ENCODE measurements at places on chromosomes 5 and 9.
A peak's percentile ranks its signal among the peaks of the same experiment; 100 is the strongest.

- DNase-seq = no peak
These were observed 479.5 kb downstream of the SPATA31A7 start for GRCh38 chr9:61669352-61669751.

DNA sequence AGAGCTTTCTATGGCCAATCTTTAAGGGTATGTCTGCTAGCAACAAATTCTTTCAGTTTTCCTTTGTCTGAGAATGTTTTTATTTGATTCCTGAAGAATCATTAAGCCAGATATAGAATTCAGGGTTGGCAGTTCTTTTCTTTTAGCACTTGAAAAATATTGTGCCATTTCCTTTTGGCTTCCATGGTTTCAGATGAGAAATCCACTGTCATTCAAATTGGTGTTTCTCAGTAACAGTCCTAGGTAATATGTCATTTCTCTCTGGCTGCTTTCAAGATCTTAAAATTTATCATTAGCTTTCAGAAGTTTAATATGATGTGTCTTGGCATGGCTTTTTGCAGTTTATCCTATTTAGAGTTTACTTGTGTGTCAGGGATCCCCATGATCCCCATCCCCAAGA lies 67.7 kb downstream of the TEX10 start:
- no peak for DNase-seq

DNA sequence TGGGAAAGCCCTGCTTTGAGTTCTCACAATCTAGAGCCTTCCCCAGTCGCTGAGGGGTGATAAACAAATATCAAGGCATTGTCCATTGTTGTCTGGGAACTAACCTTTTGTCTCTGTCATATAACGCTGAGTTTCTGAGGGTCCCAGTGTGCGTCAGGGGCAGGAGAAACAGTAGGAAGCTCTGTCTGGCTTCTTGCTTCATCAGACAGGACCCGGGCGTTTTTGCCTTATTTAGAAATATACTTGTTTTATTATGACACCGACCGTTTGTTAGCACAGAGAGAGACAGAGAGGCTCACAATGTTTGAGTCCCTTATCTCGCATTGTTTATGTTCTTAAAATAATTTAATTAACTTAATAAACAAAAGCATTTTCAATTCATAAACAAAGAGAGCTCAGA lies 204.9 kb upstream of the GAS1 start:
- DNase-seq = no peak

GRCh38 chr5:72248410-72248981 lies 71.5 kb downstream of the MRPS27 start:
- no peak for DNase-seq

- DNase-seq = no peak
These were observed 46.2 kb upstream of the TNPO1 start for GRCh38 chr5:72770266-72770665.

- DNase-seq = no peak
These were observed 247.5 kb upstream of the TUT7 start for GRCh38 chr9:86601697-86602096.

DNA sequence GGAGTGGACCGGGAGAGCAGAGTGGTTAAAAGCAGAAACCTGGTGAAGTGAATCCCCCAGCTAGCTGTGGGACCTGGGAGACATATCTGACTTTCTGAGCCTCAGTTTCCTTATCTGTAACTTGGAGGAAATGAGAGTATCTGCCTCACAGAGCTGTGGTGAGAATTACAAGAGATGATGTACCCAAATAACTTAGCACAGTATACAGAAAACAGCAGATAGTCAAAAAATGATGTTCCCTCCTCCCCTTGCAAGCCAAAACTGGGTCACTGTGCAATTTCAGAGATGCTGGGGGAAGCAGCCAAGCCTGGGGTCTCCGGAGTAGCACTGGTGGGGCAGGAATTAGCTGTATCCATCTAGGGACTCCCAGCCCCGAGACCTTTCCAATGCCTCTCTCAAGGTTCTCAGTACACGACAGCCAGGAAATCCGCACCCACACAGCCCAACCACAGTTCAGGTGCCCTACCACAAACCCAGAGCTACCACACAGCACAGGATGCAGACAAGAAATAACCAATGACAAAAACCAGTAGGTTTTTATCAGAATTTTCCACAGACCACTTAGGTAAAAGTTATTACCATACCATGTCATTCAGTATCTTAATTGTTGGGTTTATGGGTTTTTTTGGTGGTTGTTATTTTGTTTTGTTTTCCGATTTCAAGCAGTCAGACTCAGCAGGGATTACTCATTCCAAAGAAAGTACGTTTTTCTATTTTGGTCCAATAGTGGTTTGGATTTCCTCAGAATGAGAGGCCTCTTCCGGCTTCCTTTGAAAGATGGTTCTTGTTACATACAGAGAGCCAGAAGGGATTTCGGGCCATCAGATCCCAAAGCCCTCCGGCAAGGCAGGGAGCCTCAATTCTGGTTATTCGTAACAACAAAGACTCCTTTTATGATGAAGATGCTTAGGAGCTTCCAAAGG lies 4.9 kb upstream of the HRH2 start:
- DNase-seq = no peak

GRCh38 chr9:1221298-1221697 lies 171.1 kb downstream of the DMRT2 start:
- no peak for DNase-seq

DNA sequence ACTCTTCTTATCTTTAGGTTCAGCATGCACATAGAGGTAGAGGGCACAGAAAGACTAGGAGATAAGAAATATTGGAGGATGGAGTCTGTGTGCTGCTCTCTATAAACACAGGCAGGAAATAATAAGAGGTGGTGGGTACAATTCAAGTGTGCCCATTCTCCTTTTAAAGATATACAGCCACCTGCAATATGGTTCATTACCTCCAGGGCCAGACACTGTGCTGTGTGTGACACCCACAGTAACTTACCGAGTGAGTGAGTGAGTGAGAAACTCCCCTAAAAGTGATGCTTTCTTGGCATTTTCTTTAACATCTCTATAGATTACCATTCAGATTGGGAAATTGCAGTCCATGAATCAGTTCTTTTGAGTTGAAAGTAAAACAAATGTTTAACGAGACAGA lies 311.8 kb upstream of the KCNN2 start:
- no peak for DNase-seq

DNA sequence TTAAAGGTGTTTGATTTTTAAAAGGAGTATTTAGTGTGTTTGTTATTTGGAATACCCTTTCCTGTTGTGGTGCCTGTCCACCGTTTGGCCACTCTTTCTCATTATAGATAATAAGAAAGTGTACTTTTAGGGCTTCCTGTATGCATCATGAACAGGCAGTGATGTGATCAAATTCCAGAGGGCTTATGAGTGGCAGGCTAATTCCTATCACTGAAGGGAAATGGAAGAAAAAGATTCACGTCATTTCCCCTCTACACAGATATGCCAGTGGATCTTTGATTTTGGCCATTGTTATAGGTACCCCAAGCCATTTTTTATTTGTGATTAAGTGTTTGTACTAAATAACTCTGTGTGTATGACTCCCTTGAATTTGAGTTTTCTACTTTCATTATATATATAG lies 37.1 kb downstream of the RPS6 start:
- DNase-seq = no peak

DNA sequence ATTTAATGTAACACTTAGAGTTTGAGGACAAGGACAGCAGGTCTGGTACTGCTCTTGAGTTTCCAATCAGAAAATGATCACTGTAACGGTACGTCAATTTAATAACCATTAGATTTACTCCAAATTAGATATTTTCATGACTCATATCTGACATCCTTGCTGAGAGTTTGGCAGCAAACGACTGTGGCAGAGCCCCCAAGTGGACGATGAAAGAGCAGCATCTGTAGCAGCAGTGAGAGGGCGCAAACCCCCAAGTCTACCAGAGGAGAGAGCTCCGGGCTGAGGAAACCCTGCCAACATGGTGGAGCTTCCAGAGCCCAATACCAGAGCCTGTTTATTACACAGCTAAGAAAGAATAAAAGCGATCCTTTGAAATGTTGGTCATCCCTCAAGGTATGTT lies 73.2 kb upstream of the EPB41L4A start:
- peak; percentile 25 for DNase-seq

GRCh38 chr5:103345461-103345860 lies 86.9 kb downstream of the MACIR start:
- no peak for DNase-seq

GRCh38 chr5:170623576-170624181 lies 119.9 kb downstream of the KCNIP1 start:
- DNase-seq = no peak

GRCh38 chr5:19927919-19928318 lies 60.1 kb downstream of the CDH18 start:
- no peak for DNase-seq

DNA sequence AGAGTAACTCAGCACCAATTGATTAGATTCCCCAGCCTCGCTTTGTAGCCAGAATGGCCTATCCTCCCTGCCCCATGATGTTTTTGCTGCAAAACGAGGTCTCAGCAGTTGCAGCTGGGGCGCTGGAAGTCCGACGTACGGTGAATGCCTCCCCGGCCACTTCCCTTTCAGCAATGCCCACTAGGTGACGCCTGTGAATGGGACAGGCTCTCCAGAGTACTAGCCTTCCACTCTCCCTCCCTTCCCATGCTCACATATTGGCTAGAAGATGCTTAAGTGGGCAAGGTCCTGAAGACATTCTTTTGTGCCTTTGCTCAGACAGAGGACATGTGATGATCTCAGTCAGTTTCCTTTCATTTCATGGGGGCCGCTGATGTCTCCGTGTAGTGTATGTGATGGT lies 50.8 kb downstream of the DMRT2 start:
- DNase-seq = no peak

GRCh38 chr5:138696501-138696900 lies 56.7 kb upstream of the CTNNA1 start:
- no peak for DNase-seq

DNA sequence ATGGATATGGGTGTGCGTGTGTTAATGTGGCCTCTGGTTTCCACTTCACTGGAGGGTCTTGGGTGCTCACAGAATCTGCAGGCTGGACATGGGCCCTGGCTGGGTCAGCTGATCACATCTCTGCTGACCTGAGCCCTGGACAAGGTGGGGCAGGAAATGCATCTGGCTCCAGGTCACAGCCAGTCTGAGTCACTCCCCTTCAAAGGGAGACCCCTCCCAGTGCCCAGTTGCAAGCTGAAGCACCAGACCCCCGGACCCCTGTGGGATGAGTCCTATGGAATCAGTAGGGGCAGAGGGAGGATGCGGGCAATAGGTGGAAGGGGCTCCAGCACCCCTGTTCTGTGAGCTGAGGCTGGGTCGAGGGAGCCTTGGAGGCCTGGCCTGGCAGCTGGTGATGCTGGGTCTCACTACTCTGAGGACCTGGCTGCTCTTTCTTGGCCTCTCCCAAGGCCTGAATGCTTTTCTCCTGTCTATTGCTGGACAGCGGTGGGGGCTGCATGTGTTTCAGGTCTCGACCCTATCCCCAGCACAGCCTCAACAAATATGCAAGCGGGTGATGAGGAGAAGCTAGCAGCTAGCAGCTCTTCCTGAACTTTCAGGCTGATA lies 54.5 kb downstream of the PHF2 start:
- DNase-seq = no peak

DNA sequence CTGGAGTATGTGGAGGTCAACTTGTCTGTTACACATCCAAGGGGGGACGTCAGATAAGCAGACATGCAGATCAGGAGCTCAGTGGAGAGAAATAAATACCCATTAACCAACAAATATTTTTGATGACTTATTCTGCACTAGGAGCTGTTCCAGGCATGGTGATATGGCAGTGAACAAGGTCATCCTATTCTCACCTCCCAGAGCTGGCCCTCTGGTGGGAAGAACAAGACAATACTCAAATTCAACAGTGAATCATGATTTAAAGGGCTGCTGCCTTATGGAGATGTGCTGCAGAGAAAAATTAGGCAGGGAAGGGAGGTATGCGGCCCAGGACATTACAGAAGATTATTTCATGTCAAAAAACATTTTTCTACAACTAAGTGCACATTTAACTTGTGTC lies 36.5 kb downstream of the SYK start:
- no peak for DNase-seq
